Aorta (tissue), 5 donors: ENCODE measurements at places on chromosomes 2 and 18. TPM values are rescaled to one million over a fixed set of nuclear protein-coding genes. Genes with fewer than 3 reads are reported as not detected.

DNA sequence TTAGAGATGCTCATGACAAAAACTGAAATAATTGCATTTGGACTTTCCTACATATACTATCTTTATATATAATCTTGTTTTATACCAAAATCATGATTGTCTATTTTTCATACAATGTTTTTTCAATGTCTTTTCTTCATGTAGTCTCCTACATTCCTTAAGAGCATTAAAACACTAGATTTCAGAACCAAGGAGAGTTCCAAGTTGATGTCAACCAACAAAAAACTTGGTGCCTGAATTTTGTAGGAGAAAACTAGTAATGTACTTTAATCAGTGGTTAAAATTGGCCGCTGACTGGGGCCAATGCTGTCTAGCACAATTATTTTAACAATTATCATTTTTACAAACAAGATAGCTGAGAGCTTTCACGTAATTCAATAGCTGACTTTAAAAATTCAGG, 678.8 kb downstream of the DCC start:
- no peak for DNase-seq

DNA sequence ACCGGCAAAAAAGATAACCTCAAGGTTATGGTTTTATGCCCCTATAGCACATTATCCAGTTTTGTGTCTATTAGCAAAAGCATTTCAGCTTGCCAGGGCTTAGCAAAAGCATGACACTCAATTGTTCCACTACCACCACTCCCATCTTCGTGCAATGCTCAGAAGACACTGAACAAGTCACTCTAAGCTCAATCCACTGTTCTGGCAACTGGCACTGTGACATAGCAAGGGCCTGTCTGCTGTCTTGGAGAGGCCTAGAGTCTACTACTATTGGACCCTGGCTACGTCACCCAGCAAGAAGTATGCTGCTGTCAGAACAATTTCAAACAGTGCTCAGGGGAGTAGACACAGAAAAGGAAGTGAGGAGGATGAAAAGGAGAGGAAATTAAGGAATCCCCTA, 103.5 kb upstream of the PPP1CB start:
- peak; percentile 62 for DNase-seq

PMAIP1 gene
- 0.24 TPM for total RNA-seq

DNA sequence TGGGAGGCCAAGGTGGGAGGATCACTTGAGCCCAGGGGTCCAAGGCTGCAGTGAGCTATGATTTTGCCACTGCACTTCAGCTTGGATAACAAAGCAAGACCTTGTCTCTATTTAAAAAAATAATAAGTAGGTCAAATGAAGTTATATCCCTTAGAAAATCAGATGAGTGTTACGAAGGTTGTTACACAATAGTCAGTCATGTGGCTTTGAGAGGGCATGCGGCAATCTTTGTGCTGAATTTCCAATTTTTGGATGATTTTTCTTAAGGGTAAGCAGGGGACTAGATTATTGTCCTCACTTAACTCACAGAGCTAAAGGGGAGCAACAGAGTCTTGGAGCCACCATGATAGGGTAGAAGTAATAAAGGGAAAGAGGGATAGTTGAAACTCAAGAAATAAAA, 71.8 kb downstream of the B3GNT2 start:
- no peak for DNase-seq

DNA sequence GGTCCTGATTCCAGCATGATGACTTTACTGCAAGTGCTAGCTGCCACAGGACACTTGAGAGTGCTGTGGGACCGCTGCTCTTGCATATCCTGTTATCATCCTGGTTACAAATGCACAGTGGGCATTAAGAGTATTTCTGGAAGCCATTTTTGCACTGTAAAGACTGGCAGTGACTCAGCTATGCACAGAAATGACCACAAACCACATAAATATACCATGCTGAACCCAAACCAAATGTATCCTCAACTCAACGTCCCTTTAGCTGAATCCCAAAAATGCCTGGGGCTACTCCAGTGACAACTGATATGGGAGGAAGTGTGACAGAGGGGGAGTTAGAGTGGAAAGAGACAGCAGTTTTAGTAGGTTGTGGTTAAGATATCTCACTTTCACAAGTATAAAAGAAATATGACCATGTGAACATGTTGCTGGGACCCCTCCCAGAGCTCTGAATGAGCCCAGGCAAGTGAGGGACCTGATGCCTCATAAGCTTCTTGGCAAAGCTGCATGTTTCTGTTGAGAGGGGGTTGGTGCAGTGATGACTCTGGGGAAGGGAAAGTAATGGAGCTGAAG, 37.3 kb downstream of the RHBDD1 start:
- DNase-seq: no peak

DNA sequence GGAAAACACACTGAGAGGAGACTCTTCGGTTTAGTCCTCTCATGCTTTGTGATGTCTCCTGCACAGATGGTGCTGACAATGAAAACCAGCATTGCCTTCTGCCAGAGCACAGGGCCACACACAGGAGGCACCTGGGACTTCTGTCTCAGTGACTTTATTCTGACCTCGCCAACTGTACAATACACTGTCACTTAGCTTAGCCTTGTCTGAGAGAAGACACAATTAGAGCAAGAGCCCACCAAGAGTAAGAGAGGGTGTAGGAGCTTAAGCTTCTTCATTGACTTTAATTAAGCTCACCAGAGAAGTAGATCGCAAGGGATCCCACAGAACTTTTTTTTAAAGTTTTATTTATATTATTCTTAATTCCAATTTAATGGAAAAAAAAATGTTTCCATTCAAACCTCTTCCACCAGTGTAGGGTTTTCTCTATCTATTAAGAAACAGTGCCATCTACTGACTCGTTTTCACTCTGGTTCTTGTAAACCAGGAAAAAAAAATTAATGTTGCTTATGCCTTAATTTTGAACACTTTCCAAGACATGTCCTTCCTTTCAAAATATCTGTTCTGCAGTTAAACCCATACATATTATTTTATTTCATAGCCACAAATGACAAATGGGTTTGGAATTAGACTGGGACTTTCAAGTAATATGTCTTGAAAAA, 42.4 kb upstream of the DDX18 start:
- DNase-seq: no peak

- no peak for DNase-seq
Measured at GRCh38 chr2:100394111-100394641, 23.3 kb downstream of the CHST10 start.

KIF3C gene
- 20.7 TPM for total RNA-seq

- no peak for DNase-seq
Measured at GRCh38 chr18:4374564-4374963, 80.5 kb downstream of the DLGAP1 start.

PLGLB1 gene
- 2.0 TPM for total RNA-seq

- DNase-seq: no peak
Measured at GRCh38 chr2:69059731-69060290, 46.8 kb downstream of the ANTXR1 start.

APCDD1 gene
- 10.9 TPM for total RNA-seq

DNA sequence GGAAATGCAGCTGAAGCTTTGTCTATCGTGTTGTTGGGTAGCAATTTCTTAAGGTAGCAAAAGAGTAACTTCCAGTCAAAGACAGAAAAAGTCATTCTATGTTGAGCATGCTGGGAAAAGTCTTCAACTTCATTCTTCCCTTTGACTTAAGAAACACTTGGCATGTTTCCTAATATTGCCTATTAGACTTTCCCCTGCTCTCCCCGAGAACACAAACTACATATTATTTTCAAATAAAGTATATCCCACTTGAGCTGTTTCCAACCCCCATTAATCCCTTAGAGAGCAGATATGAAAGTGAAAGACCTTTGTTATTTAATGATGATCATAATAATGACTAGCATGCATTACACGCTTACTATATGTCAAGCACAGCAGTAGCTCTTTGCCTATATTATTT, 136.0 kb upstream of the SPOPL start:
- DNase-seq: no peak

DAW1 gene
- 0.88 TPM for total RNA-seq

PRKD3 gene
- 43.2 TPM for total RNA-seq

HJURP gene
- total RNA-seq: 1.1 TPM

GRCh38 chr2:230423851-230424458, 8.0 kb downstream of the SP100 start:
- no peak for DNase-seq

SPAG16 gene
- 23.7 TPM for total RNA-seq

HOXD3 gene
- 9.8 TPM for total RNA-seq

GRCh38 chr2:222239945-222240675, 58.7 kb downstream of the PAX3 start:
- DNase-seq: no peak

- DNase-seq: no peak
Measured at GRCh38 chr2:39523308-39524044, 86.4 kb upstream of the MAP4K3 start.

NAT8 gene
- total RNA-seq: not detected

RSAD2 gene
- 4.9 TPM for total RNA-seq

FAHD2B gene
- 12.0 TPM for total RNA-seq

DNA sequence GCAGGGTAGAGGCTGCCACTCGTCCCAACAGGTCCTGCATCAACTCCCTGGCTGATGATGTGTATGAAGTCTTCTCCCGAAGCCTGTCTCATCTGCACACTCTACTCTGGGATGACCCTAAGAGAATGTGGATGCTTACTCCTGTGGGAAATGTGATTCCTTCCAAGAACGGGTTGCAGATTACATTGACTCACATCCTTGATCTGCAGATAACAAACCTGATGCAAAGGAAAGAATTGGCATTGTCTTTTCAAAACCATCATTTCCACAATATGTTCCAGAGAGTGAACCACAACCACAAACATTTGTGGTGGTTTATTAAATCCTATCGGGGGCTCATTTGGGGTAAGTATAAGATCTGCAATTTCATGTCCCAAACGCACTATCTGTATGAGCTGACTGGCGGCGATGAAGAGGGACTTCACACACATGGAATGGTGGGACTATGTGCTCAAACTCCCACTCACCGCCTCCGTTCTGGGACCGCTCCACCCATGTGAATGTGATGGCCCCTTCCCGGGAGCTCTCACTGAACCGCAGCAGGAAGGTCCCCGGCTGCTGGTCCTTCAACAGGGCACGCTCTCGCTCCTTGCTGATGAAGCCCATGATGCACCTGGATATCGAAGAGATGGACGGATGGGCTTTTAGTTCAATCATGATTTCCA, 35.5 kb downstream of the STAT1 start:
- no peak for DNase-seq

CDK15 gene
- 3.9 TPM for total RNA-seq

GRCh38 chr18:13998571-13998970, 83.2 kb upstream of the MC2R start:
- no peak for DNase-seq

GRCh38 chr2:240441993-240442411, 6.5 kb downstream of the GPC1 start:
- no peak for DNase-seq

DNA sequence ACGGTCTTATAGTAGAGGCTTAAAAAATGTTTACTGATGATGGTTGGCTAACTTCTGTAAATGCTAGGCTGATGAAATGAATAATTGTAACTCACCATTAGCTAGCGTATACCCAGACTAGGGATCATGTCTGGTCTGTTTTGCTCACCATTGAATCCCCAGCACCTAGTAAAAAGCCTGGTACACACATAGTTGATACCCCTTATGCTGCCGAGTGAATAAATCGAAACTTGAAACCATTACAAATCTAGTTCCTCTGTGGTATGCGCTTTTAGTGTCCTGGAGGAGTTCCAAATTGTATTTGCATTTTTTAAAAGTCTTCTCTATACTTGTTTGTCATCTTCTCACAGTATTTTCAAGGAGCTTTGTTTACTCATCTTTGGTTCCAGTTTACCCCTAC, 1.3 kb downstream of the TAF1B start:
- no peak for DNase-seq

- DNase-seq: no peak
Measured at GRCh38 chr2:42762155-42762554, 1.8 kb downstream of the OXER1 start.

COA5 gene
- 18.1 TPM for total RNA-seq

DNA sequence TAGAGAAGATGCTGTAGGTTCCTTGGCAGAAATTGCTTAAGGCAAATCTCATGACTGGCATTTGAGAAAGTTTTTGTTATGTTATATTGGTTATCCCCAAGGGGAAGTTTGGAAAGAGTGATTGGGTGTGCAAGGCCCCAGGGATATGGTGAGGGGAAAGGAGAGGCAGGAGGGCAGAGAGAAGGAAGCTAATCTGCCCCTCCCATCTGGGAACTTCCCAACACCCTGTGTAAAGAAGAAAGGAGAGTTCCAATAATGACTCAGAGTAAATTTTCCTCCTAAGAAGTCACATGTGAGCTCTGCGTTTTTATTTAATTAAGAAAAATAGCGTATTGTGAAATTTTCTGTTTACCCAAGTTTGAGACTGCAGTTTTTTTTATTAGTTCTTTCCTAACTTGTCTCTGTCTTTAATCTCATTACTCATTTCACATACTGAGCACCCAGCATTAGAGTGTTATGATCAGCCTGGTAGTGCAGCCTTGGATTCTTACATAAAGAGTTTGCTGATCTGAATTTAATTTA, 3.1 kb upstream of the KYNU start:
- DNase-seq: peak; percentile 63

- DNase-seq: no peak
Measured at GRCh38 chr18:8841781-8842485, 136.6 kb downstream of the MTCL1 start.

DNA sequence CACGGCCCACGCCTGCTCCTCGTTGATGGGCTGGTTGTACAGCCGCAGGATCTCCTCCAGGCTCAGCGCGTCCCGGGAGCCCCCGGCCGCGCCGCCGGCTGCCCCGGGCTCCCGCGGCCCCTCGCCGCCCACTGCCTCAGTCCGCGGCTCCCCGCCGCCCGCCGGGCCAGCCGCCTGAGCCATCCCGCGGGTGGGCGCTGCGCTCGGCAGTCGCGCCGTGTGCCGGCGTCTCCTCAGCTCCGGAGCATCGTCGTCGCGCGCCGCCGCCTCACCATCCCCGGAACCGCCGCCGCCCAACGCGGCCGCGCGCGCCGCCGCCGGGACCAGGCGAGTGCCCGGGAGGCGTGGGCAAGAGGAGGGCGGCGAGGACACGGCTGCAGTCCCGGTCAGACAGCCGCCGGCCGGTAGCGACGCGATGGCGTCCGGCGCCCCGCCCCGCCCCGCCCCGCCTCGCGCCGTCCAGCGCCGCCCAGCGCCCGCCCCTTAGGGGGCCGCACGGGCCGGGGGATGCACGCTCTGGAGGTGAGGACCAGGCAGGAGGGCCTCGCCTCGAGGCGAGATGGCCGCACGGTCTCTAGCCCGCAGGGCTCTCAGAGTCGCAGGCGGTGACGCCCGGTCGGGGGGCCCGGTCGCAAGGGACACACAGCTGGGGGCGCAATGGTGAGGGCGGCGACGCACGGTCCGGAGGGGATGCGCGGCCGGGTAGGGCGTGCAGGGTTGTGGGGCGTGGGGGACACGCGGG, at the start of gene SPIRE1:
Gene SPIRE1 (minus strand): TSS at position 424 of the 742 bp plus-strand sequence. CDS start 241 bp downstream, at position 183.
- DNase-seq: peak; percentile 91

- DNase-seq: no peak
Measured at GRCh38 chr2:236993-237539, 26.8 kb downstream of the SH3YL1 start.

SATB2 gene
- total RNA-seq: 14.5 TPM

KLHL30 gene
- 9.0 TPM for total RNA-seq
